ENCODE measurements at places on chromosomes 7 and 10.

DNA sequence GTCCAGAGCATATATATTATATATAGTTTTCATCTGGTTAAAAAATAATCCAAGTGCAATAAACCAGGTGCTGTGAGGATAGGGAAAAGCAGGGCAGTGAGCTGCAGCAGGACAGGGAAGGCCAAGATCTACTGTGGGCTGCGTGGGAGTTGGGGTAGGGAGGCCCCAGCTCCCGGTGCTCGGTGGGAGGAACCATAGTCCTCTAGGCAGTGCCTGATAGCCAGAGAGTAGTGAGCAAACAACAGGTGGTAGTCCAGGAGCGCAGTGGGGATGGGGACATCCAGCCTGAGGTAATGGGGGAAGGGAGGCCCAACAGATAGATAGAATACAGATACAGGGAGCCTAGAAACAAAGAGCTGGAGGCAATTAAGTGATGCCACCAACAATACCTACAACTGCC, 4.1 kb upstream of the BMPR1A start:
- no peak for DNase-seq

- DNase-seq = no peak
Observed at GRCh38 chr10:132198381-132199181, 11.8 kb downstream of the DPYSL4 start.

DNA sequence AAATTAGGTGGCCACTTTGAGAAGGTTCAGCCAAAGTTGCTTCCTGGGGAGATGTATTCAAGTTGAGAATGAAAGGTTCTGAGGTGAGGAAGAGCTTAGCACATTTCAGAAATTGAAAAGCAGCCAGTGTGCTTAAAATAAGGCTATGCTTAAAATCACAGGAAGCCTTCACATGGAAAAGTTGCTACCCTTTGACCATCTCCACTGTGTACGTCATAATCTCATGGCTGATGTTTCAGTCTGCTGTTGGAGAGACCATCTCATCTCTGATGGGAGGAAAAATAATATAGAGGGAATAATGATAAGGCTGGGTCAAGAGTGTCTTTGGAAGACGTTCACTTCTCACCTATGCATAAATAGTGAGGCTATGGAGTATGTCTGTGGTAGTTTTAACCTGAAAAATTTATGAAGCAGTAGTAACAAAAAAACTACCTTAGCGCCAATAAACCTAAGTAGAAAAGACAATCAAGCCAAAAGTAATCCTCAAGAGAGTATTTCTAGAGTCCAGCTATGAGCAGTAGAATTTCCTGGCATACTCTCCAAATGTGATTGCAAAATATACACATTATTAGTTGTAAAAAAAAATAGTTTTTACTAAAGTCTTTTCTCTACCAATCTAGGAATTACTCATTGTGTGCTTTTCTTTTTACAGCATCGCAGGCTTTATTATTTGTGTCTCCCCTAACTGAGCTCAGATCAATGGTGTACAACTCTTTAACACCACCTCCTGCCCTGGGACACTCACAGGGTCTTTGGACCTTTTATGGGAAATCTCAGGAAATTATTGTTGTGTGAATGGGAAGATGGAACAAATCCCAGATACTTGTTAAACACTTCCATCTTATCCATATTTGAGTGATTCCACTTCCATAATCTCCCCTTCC, 435.2 kb upstream of the LRGUK start:
- no peak for DNase-seq

DNA sequence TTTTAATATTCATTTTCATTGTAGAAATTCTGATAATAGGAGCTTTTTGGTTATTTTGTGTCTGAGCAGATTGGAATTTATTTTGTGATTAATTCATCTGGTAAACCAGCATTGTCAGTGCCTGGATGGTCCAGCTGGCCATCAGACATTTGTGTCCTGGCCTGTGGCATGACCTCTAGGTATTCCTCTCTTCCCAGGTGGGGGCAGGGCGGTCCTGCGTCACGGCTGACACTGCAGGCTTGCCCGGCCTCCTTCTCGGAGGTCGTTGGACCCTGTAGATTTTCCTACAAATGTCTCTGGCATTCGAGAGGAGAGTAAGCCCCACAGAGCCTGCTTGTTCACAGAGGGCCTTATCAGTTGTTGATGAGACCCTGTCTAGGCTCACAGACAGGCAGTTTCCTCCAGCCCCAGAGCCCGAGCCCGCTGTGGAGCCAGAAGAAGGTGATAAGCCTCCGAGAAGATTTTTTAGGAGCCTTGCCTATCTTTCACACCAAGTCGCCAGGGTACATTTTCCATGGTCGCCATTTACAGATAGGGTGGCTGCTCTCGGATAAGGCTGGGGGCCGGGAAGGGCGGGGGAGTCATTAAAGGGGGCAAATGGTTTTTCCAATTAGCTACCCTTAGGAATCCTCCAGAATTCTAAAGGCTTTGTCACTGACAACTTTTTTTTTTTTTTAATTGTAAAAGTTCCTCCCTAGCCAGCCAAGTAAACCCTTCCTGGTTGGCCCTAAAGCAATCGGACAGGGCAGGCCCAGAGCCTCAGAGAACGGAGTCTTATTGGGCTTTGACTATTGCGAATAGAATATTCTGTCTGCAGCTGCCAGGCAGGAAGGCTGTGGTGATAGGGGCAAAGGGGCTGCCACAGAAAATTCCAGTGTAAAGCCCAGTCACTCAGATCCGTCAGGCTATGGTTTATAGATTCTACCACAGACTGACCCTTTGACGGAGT, 78.1 kb upstream of the TBX20 start:
- DNase-seq = no peak

DNA sequence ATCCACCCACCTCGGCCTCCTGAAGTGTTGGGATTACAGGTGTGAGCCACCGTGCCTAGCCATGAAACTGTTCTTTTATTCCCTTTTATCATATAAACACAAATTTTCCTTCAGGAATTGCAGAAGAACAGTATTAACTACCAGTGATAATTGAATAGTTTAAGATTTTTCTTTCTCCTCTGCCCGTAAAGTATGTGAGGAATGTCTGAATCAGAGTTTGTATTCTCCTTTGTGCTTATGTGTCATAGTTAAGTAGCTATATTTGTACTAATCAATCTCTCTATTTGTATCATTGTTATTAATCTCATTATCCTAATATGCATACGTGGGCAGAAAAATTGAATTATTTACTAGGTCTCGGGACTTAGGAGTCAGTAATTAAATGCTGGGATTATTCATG, 83.6 kb downstream of the ZNF277 start:
- no peak for DNase-seq

- DNase-seq = no peak
Observed at GRCh38 chr10:126972635-126973414, 67.6 kb downstream of the DOCK1 start.

GRCh38 chr7:130363026-130363847, 17.1 kb upstream of the CPA1 start:
- DNase-seq = no peak

GRCh38 chr10:44557596-44558191, 172.8 kb upstream of the CXCL12 start:
- DNase-seq = no peak

DNA sequence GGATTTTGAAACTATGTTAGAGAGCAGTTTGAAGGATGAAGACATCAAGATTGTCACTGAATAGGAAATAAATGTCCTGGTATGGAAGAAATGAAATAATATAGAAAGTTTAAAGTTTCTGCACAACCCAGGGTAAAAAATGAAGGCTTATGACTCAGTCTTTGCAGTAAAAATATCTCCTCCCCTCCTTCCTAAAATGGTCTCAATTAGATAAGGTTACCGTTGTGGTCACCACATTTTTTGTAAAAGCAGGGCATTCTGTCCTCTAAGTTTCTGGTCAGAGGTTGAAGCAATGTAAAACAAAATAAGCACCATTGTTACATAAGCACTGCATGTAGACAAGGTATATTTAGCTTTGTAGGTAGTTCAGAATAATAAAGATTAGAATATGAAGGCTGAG, 403.5 kb downstream of the SUGCT start:
- no peak for DNase-seq

DNA sequence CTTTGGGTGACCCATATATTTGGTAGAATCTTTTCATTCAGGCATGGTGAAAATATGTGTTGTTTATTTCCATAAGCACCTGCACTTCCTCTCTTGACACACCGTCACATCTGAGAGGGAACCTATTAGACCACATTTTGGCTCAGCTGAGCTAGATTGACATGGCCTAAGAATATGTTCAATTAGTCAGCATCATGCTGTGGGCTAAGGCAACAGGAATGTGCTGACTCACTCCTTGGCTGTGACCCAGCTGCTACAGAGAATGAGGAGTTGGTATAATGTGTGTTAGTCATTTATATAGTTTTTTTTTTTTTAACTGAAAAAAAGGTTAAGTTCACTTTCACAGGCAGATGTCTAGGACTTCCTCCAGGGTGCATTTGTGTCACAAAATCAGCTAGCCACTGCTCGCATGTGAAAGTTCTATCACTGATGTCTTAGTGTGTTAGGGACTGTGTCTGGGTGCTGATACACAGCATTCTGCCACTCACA, 180.6 kb downstream of the SEMA3E start:
- peak; percentile 59 for DNase-seq
